Gastroesophageal sphincter (tissue), 4 donors: ENCODE measurements at places on chromosomes 5 and 9.

DNA sequence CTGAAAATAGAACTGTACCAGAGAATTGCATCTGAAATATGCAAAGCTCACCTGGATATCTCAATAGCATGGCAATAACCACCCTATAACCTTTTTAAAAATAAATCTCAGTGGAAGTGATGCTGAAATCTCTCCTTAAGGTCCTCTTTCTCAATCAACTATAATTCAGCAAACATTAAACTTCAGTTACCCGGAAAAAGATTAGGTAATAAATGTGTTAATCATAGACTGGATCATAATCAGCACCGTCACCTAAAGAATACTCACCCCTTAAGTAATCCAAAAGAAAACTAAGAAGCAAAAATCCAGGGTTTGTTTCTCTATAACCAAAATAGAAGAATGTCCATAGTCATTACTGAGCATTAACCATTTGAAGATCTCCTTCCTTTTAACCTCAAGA lies 44.3 kb upstream of the DENND4C start:
- H3K27me3 ChIP-seq: no peaks in the 10 kb centered on the region
- H3K4me1 ChIP-seq: peaks cover 17% of the 10 kb centered on the region

DNA sequence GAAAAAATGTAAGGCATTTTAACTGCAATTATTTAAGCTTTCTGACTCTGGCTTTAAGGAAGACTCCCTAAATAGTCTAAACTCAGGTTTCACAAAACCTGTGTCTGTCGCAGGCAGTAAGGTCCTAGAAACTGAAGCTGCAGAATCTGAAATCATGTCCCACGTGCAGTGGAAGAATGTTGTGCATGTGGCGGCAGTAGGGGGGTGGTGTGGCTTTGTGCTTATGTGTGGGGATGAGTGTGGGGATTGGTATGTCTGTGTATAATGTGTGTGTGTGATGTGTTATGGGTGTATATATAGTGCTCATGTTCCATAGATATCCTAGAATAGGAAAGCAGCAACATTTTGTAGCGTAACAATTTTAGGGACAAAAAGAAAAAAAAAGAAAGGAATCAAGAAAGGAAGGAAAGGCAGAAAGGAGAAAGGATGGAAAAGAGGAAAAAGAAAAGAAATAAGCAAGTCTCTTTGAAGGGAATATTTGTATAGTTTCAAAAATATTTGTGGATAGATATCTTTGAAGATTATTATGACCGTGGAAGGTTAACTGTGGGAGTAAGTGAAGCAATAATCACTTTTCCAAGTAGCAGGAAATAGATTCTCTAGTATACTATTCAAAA lies 6.6 kb downstream of the ANKDD1B start:
- H3K27ac ChIP-seq: no peak overlapping the region
- no peak overlapping the region for H3K4me3 ChIP-seq
- H3K36me3 ChIP-seq: no peaks in the 10 kb centered on the region

- H3K36me3 ChIP-seq: no peaks in the 10 kb centered on the region
- no peak overlapping the region for H3K27ac ChIP-seq
- peak; percentile 46 for ATAC-seq
- no peak overlapping the region for H3K4me3 ChIP-seq
- H3K4me1 ChIP-seq: no peaks in the 10 kb centered on the region
These were observed 43.0 kb downstream of the STRBP start for GRCh38 chr9:123225374-123225813.

- no peak overlapping the region for H3K27ac ChIP-seq
- H3K36me3 ChIP-seq: no peaks in the 10 kb centered on the region
- no peak overlapping the region for H3K4me3 ChIP-seq
- ATAC-seq: no peak
These were observed 375.5 kb downstream of the PDE4D start for GRCh38 chr5:59517926-59518585.

- no peak overlapping the region for H3K4me3 ChIP-seq
- H3K36me3 ChIP-seq: no peaks in the 10 kb centered on the region
- H3K4me1 ChIP-seq: no peaks in the 10 kb centered on the region
- H3K27ac ChIP-seq: no peak overlapping the region
These were observed 121.1 kb downstream of the SPATA31D1 start for GRCh38 chr9:82109626-82110025.

- no peak overlapping the region for H3K4me3 ChIP-seq
- H3K27me3 ChIP-seq: no peaks in the 10 kb centered on the region
- H3K4me1 ChIP-seq: no peaks in the 10 kb centered on the region
- no peak for ATAC-seq
- no peak overlapping the region for H3K27ac ChIP-seq
- H3K36me3 ChIP-seq: peaks cover 10% of the 10 kb centered on the region
These were observed 24.4 kb downstream of the TARS1 start for GRCh38 chr5:33465120-33465519.

GRCh38 chr5:135210286-135211055 lies 176.4 kb upstream of the PITX1 start:
- H3K27ac ChIP-seq: peak overlapping the region; percentile 73
- no peaks in the 10 kb centered on the region for H3K36me3 ChIP-seq
- no peaks in the 10 kb centered on the region for H3K27me3 ChIP-seq
- peaks cover 8% of the 10 kb centered on the region for H3K4me1 ChIP-seq

DNA sequence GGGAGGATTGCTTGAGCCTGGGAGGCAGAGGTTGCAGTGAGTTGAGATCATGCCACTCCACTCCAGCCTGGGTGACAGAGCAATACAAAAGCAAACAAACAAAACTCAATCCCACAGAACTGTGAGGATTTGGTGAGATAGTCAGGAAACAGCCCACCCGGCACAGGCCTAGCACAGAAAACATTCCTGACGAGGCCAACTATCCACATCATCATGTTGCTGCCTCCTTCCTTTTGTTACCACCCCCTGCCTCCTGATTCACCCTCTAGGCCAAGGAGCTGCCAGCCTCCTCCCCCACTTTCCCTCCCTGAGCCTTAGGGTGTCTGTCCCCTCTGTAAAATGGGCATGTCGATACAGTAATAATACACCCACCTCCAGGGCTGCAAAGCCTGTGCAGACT lies 39.0 kb downstream of the STK10 start:
- no peaks in the 10 kb centered on the region for H3K4me1 ChIP-seq
- H3K36me3 ChIP-seq: no peaks in the 10 kb centered on the region
- no peak for ATAC-seq
- no peaks in the 10 kb centered on the region for H3K27me3 ChIP-seq
- no peak overlapping the region for H3K27ac ChIP-seq

DNA sequence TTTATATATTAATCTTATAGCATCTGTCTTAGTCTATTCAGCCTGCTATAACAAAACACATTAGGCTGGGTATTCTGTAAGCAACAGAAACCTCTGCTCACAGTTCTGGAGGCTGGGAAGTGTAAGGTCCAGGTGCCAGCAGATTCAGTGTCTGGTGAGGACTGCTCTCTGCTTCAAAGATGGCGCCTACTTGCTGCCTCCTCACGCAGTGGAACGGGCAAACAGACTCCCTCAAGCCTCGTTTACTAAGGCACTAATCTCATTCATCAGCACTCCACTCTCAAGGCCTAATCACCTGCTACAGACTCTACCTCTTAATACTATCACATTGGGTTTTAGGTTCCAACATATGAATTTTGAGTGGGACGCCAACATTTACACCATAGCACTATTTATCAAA lies 5.2 kb upstream of the TBC1D2 start:
- ATAC-seq: no peak
- peaks cover 6% of the 10 kb centered on the region for H3K4me1 ChIP-seq
- H3K27me3 ChIP-seq: no peaks in the 10 kb centered on the region
- H3K27ac ChIP-seq: no peak overlapping the region
- no peak overlapping the region for H3K4me3 ChIP-seq

DNA sequence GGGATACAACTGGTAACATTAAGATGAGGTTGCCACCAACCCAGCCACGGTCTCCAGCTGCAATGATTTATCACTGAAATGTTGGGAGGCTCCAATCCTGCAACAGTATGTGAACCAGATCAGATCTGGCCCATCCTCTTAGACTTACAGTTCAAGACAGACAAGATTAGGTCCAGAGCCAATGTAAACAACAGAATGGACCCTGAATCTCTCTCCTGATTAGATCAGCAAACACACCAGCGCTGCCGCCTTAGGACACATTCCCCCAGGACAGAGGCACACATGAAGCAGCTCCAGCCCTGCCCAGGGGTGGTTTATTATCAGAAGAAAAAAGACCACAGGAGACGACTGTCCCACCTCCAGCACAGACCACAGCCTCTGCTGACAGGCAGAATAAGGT lies 82.1 kb downstream of the SLIT3 start:
- no peaks in the 10 kb centered on the region for H3K27me3 ChIP-seq
- H3K4me1 ChIP-seq: peaks cover 13% of the 10 kb centered on the region
- H3K4me3 ChIP-seq: no peak overlapping the region
- H3K27ac ChIP-seq: no peak overlapping the region

- no peak for ATAC-seq
- no peaks in the 10 kb centered on the region for H3K27me3 ChIP-seq
- H3K4me3 ChIP-seq: no peak overlapping the region
- H3K4me1 ChIP-seq: no peaks in the 10 kb centered on the region
- H3K36me3 ChIP-seq: no peaks in the 10 kb centered on the region
These were observed 176.0 kb downstream of the MED10 start for GRCh38 chr5:6202149-6202967.

- H3K36me3 ChIP-seq: no peaks in the 10 kb centered on the region
- no peaks in the 10 kb centered on the region for H3K27me3 ChIP-seq
- H3K27ac ChIP-seq: no peak overlapping the region
- H3K4me1 ChIP-seq: peaks cover 8% of the 10 kb centered on the region
- ATAC-seq: no peak
- no peak overlapping the region for H3K4me3 ChIP-seq
These were observed 14.2 kb upstream of the SERINC5 start for GRCh38 chr5:80269991-80270438.

DNA sequence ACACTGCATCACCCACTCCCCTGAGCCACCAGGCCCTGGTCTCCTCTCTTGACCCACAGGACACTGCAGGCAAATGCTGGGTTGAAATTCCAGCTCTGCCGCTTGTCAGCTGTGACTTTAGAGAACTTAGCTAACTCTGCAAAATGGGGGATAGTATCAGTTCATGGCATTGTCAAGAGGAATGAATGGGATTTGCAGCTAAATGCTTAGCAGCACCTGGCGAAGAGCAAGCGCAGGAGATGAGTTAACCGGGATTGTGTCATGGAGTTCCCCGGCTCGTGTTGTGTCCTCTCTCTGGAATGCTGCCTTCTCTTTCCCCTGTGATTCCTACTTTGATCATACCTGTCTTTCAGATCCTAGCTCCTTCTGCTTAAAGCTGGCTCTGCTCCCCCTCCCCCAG lies 67.1 kb downstream of the DAB2IP start:
- H3K27ac ChIP-seq: no peak overlapping the region
- no peak for ATAC-seq
- H3K4me3 ChIP-seq: no peak overlapping the region
- peaks cover 95% of the 10 kb centered on the region for H3K4me1 ChIP-seq

- H3K27me3 ChIP-seq: no peaks in the 10 kb centered on the region
- ATAC-seq: no peak
- peaks cover 37% of the 10 kb centered on the region for H3K4me1 ChIP-seq
- H3K36me3 ChIP-seq: no peaks in the 10 kb centered on the region
- H3K27ac ChIP-seq: no peak overlapping the region
These were observed 50.6 kb downstream of the LHFPL2 start for GRCh38 chr5:78597974-78598371.

GRCh38 chr9:78030553-78031443 lies 813 bp downstream of the GNAQ start:
- peaks cover 4% of the 10 kb centered on the region for H3K4me1 ChIP-seq
- H3K27ac ChIP-seq: peak overlapping the region; percentile 91
